ENCODE measurements at places on chromosomes 13 and 19.
A peak's percentile ranks its signal among the peaks of the same experiment; 100 is the strongest.

DNA sequence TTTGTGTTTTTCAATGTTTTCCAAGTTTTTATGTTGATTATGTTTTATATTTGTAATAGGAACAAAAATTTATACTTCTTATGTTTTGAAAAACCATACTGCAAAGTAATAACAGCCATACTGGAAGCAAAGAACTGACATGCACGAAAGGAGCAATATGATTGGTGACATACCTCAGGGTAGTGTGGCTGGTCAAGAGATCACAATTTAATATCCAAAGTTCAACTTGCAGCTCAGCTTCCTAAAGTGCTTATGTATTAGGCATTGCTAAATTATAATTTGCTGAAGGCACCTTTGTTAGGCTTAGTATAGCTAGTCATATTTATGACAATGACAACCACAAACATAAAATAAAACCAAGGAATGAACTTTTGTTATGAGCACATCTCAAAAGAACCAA lies 25.9 kb downstream of the VWA8 start:
- DNase-seq = no peak

DNA sequence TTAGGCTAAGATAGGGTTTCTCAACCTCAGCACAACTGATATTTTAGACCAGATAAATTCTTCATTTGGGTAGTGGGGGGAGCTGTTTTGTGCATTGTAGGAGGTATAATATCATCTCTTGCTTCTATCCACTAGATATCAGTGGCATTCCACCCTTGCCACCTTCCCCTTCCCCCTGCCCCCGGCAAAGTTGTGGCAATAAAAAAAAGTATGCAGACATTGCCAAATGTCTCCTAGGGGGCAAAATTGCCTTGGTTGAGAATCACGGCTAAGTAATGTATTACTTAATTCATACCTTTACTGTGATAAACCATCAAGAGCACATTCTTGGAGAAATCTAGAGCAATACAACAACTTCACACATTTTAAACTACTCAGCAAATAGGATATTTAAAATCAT lies 51.4 kb downstream of the UBL3 start:
- no peak for DNase-seq

- DNase-seq = peak; percentile 34
Measured at GRCh38 chr13:112928972-112929782, 39.8 kb upstream of the MCF2L start.

GRCh38 chr19:46607448-46607841 lies 6.3 kb downstream of the CALM3 start:
- DNase-seq = no peak

- DNase-seq = no peak
Measured at GRCh38 chr13:94707400-94708021, 4.8 kb downstream of the SOX21 start.

DNA sequence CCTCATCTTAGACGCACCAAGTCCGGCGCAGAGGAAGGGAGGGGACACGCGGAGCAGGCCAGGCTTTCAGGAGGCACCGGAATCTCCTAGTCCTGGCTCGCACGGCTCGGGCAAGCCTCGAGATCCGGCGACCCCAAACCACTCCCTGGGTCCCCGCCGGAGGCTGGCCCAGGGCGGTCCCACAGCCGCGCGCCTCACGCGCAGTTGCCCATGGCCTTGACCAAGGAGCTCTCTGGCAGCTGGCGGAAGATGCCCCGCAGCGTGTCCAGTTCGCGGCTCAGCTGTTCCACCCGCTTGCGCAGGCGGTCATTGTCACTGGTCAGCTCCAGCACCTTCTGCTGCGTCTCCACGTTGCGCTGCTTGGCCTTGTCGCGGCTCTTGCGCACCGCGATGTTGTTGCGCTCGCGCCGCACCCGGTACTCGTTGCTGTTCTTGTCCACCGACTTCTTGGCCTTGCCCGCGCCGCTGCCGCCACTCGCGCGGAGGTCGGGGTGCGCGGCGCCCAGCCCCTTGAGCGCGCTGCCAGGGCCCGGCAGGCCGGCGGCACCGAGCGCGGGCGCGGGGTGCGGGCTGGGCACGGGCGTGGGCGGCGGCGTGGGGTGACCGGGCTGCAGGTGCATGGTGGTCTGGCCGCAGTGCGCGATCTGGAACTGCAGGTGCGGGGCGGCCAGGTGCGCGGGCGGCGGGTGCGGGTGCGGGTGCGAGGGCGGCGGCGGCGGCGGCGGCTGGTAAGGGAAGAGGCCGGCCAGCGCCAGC lies 1.0 kb downstream of the CEBPA start:
- DNase-seq = no peak

- DNase-seq = no peak
Measured at GRCh38 chr19:17893766-17894165, 22.0 kb downstream of the SLC5A5 start.

DNA sequence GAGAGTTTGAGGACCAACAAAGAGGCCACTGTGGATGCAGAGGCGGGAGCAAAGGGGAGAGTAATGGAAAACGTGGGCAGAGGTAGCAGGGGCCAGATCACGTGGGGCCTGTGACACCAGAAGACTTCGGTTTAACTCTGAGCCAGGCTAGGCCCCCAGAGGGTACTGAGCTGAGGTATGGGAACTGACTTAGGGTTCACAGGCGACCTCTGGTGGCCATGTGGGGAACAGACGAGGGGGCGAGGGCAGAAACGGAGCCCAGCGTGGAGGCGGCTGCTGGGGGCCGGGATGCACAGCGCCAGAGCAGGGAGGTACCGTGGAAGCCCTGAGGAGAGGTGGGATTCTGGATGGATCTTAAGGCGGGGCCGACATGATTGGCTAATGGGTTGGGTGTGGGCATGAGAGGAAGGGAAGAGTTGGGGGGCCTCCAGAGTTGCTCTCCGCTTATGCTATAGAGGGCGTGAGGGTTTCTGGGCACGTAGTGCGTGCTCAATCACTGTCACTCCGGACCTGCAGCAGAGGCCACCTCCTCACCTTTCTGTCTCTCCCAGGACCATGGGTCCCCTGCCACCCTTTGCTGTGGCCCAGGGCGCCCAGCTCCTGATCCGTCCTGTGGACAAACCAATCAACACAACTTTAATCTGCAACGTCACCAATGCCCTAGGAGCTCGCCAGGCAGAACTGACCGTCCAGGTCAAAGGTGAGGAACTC lies 13.7 kb downstream of the PVR start:
- peak; percentile 70 for DNase-seq

GRCh38 chr19:1487576-1488281 lies 2.4 kb downstream of the PCSK4 start:
- DNase-seq = no peak

GRCh38 chr19:2110822-2111221 lies 14.1 kb downstream of the IZUMO4 start:
- DNase-seq = no peak

GRCh38 chr19:49110567-49110966 lies 3.6 kb upstream of the LIN7B start:
- DNase-seq = peak; percentile 36

DNA sequence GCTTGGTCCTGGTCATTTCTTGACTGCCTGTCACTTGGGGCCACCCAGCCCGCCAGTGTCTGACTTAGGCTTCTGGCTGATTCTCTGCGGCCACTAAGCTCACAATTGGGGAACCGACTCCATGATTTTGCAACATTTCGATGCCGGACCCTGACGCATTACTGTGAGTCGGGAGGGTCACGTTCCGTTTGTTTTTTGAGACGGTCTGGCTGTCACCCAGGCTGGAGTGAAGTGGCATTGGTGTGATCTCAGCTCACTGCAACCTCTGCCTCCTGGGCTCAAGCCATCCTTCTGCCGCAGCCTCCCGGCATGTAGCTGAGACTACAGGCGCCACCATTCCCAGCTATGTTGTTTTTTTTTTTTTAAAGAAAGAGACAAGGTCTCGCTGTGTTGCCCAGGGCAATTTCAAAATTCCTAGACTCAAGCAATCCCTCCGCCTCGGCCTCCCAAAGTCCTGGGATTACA lies 3.2 kb upstream of the ADAT3 start:
- DNase-seq = no peak
